ENCODE measurements at places on chromosomes 12 and 14.

DNA sequence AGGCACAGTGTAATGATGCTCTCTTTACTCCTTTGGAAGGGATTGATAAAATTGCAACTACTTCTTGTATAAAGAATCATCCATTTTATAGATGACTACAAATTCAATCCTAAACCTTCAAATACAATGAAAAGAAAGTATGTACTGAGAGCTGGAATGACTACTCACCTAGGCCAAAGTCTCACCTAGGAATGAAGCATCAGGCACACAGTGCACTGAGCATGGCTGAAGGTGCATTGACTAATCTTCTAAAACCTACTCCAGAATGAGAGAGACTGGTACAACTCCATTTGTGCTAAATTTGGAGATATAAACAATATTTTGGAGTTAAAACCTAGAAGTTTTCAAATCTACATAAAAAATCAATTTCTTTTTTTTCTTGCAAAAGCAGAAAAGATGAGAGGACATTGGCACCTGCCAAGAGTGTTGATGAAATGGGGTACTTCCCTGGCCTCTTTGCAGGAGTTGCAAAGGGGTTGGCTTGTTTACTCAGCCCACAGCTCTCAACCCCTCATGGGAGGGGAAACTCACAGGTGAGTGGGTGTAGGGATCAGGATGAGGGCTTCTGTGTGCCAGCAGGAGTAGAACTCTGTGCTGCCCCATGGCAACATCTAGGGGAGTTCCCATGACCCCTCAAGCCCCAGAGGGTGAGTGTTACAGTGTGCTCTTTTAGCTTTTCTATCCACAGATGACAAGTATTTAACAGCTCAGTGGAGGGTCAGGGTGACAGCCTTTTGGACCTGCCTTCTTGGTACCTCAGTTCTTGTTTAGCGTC, 31.3 kb downstream of the CLECL1 start:
- no peak for DNase-seq

GRCh38 chr12:5078423-5078822, 34.7 kb downstream of the KCNA5 start:
- DNase-seq = no peak

DNA sequence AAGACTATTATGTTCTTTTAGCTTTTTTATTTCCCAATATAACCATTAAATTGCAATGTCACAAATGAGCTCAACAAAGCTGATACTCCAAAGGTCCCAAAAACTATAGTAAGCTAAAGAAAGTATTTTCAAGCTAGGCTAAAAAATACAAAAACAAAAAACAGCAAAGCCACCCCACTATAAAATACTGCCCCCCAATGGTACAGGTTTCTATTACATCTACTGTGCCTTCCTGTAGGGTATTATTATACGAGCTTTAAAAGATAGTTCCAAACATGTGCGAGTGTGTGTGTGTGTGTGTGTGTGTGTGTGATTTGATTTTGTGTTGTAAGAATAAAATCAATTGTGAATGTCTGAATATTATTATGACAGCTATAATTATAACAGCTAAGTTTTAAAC, 1.1 kb downstream of the IFNG start:
- DNase-seq = no peak

GRCh38 chr12:26713885-26714383, 119.1 kb downstream of the ITPR2 start:
- DNase-seq = no peak

DNA sequence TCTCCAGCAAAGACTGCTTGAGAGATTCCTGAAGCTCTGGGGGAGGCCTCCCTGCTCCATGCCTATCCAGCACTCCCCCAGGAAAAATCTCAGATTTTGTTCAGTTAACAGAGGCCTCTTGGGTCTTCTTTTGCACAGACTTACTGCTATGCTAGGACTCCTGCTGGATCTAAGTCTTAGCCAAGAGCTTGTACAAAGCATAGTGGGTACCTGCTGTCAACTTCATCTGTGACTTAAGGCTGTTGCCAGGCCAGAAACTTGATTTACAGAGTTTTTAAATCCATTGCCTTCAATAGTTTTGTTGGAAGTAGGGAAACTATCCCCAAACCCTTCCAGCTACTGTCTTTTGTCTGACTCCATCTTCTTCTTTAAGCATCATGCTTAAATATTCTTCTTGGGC, 140.5 kb downstream of the SMOC1 start:
- no peak for DNase-seq

DNA sequence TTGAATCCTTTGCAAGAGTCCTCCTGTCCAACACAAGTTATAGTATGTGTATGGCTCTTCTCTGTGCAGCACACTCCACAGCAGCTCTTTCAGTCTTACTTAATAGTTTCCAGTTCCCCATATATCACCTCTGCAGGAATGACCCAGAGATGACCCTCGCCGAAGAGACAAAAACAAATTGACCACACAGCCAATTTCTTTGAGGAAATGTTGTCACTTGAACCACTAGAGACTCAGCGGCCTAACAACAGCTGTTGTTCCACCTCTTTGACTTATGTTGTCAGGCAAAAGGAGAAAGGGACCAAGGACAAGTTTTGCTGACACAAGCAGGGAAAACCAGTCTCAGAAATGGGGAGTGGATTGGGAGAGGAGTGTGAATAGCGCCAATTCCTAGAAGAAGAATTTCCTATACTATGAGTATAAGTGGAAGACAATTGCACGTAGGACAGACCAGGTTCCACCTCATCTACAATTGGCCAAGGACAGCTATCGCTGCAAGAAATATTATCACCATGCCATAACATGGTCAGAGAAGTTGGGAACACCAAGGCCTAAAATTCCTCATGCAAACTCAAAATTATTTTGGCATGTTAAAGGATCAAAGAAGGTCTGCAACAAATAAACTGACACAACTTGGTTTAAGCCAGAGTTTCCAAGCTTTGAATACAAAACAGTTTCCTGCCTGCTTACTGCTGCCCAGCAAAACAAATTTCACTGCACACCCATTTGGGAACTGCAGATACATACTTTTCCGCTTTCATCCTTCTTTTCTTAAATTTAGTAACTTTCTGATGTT, 41.7 kb upstream of the ITPR2 start:
- DNase-seq = no peak

- DNase-seq = no peak
Observed at GRCh38 chr14:68972507-68973218, 6.4 kb downstream of the ACTN1 start.

All from stimulated activated effector memory CD8-positive, alpha-beta T cell treated with anti-CD3 and anti-CD28 coated beads, Interleukin-12 subunit alpha, Interleukin-12 subunit beta, amount 100 ng/mL, for 72 hours (primary cell).